NCI-H2029 treated with DMSO at 0.1 percent for 48 hours (cell line): ENCODE measurements at places on chromosomes 7 and 10.

DNA sequence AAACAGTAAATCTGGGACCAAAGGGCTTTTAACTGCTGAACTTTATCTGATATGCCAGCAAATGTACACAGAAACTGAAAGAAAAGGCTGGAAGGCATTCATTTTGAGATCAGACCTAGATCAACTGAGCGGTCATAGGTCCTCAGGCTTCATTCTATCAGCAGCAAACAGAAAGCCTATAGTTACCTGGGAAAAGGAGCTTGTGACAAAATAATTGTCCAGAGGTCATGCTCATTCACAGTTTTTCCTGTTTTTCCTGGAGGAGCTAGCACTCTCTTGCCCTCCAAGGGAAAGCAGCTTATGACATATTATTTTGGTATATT lies 320.2 kb downstream of the AHR start:
- no peak for DNase-seq

- no peak for DNase-seq
Measured at GRCh38 chr10:31885971-31886370, 42.7 kb downstream of the ARHGAP12 start.

DNA sequence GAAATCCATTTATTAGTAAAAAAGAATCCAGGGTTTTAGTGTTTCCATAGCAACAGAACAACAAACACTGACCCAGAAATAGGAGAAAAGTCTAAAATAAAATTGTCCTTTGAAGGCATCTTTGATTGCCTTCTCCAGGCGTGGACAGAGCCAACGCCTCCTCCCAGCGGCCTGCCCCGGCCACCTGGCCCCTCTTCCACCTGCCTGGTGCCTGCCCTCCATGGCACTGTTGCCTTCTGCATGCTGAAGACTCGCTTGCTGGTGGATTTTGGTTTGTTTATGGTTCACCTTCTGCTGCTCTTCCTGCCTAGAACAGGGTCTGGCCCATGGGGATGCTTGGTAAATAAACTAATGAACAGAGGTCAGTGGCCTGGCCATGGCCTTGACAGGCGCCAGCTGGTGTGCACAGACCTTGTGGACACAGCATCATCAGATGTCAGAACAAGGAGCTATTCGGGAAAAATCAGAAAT lies 107.4 kb downstream of the DYNC2I1 start:
- no peak for DNase-seq

GRCh38 chr10:15542817-15543216 lies 171.7 kb upstream of the FAM171A1 start:
- no peak for DNase-seq

GRCh38 chr10:115845921-115846320 lies 427.1 kb downstream of the GFRA1 start:
- no peak for DNase-seq

DNA sequence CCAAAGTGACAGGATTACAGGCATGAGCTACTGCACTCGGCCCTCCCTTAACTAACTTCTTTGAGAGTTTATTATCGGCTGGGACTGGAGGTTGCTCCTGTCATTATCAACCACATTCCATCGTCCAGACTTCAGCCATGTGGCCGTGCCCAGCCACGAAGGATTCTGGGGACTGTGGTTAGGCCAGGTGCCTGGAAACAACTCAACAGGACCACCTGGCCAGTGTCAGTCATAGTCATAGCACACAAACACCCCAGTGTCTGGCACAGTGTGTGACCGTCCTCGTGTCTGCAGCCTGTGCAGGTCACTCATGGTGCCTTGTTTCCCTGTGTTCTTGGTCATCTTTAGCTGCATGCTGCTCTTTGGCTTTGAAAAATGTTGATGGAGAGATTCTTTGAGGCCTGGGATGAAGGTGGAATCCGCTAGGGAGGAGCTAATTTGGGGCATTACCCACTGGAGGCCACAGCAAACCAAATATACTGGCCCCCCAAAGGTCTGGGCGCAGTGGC lies 12.7 kb upstream of the AMZ1 start:
- no peak for DNase-seq

DNA sequence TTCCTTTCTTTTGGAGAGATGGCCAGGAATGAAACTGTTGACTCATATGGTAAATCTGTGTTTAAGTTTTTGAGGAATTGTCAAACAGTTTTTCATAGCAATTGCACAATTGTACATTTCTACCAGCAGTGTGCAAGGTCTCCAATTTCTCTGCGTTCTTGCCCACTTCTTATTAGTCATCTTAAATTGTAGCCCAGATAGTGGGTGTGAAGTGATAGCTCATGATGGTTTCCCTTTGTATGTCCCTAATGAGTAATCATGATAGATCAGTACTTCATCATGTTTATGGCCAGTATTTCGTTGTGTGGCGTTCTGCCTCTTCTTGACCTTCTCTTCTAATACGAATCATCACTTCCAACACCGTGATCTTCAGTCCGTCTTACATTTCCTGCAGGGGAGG lies 136.3 kb downstream of the DOCK1 start:
- DNase-seq: no peak
